Glutamatergic neuron (in vitro differentiated cells): ENCODE measurements at places on chromosomes 5 and 9. TPM values are rescaled to one million over a fixed set of nuclear protein-coding genes. Genes with fewer than 3 reads are reported as not detected.

GRCh38 chr9:126338945-126339344 is 12.3 kb downstream of the MVB12B start:
- no peak for DNase-seq
- H3K27me3 ChIP-seq = no peaks in the 10 kb centered on the region
- no peak overlapping the region for H3K4me3 ChIP-seq
- peaks cover 27% of the 10 kb centered on the region for H3K4me1 ChIP-seq
- no peaks in the 10 kb centered on the region for H3K36me3 ChIP-seq

GRCh38 chr9:4982721-4983482 is 2.2 kb upstream of the JAK2 start:
- H3K4me1 ChIP-seq = peaks cover 10% of the 10 kb centered on the region
- no peak overlapping the region for H3K27ac ChIP-seq
- H3K4me3 ChIP-seq = no peak overlapping the region

DNA sequence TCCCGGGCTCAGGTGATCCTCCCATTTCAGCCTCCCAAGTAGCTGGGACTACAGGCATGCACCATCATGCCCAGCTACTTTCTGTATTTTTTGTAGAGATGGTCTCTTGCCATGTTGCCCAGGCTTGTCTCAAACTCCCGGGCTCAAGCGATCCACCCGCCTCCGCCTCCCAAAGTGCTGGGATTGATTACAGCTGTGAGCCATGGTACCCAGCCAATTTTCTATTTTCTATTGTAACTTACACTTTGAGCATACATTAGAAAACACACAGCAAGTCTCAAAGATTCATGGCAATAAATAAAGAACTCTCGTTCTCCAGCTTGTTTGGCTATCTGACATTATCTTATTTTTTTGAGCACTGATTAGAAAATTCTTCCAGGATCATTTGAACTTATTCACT is 228.7 kb downstream of the ADAMTS6 start:
- DNase-seq = no peak
- H3K4me1 ChIP-seq = no peaks in the 10 kb centered on the region
- H3K27ac ChIP-seq = no peak overlapping the region
- H3K36me3 ChIP-seq = no peaks in the 10 kb centered on the region

DNA sequence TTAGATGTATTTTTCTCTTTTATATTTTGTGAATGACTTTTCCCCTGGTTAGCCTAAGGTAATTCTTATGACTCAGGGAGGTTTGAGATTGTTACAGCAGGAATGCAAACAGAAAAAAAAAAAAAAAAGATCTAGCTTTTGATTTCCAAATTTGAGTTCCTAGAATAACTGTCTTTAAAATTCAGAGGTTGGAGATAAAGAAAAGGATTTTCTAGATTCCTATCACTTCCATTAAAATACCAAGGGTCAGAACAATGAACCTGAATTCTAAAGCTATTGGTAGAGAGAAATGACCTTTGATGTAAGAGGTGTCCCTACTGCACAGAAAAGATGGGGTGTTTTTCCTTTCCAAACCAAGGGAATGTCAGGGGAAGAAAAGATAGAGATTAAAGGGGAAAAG is 262.5 kb downstream of the DOCK8 start:
- no peaks in the 10 kb centered on the region for H3K27me3 ChIP-seq
- H3K4me3 ChIP-seq = no peak overlapping the region
- no peak overlapping the region for H3K27ac ChIP-seq
- H3K36me3 ChIP-seq = no peaks in the 10 kb centered on the region
- no peak for DNase-seq

TSSK1B gene
- total RNA-seq = 0.54 TPM
